Pancreas (tissue), 10 donors: ENCODE measurements at places on chromosomes 5 and 9.

- DNase-seq, result no peak
Measured at GRCh38 chr9:1273859-1274258, 223.7 kb downstream of the DMRT2 start.

- DNase-seq, result no peak
Measured at GRCh38 chr9:117169089-117169621, 245.7 kb downstream of the ASTN2 start.

GRCh38 chr9:1759009-1759408, 256.1 kb upstream of the SMARCA2 start:
- no peak for DNase-seq

- DNase-seq, result no peak
Measured at GRCh38 chr5:157597277-157597676, 21.7 kb upstream of the ADAM19 start.

GRCh38 chr5:135582099-135582781, 3.4 kb upstream of the CXCL14 start:
- DNase-seq, result no peak

DNA sequence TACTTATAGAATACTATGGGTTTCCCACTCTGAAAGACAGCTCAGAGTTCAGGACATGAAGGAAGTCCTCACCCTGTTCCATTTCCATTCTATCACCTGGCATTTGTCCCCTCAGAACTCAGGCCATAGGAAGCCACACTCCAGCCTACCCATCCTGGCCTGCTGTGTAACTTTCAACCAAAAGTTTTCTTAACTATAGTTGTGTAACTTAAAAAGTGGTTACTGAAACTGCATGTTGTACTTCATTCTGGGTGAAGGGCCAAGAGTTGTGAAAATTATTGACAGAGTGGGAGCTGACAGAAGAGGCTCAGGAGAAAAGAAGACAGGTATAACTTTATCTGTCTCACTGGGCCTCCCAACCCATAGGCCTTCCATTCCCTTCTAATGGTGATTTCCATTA, 212.5 kb downstream of the RAB3C start:
- DNase-seq, result no peak

DNA sequence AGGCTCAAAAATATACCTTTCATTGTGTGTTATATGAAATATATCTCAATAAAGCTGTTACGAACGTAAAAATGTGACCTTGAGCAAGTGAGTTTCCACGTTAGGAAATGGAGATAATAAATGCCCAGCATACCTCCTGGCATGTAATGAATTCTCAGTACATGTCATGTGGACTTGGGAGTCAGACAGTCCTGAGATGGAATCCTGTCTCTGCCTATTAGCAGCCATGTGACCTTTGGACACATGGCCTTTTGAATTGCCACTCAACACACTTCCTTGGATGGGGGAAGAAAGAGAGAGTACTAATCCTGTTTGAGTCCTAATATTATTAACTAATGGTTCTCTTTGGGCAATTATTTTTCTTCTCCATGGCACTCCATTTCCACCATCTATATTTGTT, 25.7 kb downstream of the TRIM32 start:
- DNase-seq, result no peak

DNA sequence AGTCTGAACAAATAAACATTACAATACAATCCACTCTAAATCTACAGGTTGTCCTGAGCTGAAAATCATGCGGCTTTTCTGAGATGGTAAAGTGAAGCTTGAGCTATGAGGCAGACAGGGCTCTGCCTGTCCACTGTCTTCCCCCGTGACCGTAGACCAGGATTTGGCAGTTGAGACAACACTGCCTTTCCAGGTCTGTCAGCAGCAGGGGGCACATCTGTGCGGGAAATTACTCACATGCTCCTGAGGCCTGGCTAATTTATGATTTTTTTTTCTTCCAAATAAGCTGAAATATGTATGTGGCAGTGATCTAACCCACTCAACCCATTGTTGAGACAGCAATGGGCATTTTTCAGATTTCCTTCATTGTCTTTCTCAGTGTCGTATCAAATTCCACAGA, 307.9 kb downstream of the FBXL7 start:
- no peak for DNase-seq

GRCh38 chr5:116947691-116948528, 373.3 kb upstream of the SEMA6A start:
- peak; percentile 50 for DNase-seq

- no peak for DNase-seq
Measured at GRCh38 chr5:139418793-139419192, 14.9 kb upstream of the SPATA24 start.

GRCh38 chr9:134564431-134565170, 77.0 kb upstream of the COL5A1 start:
- no peak for DNase-seq

GRCh38 chr5:78746021-78746770, 97.6 kb upstream of the LHFPL2 start:
- DNase-seq, result no peak

DNA sequence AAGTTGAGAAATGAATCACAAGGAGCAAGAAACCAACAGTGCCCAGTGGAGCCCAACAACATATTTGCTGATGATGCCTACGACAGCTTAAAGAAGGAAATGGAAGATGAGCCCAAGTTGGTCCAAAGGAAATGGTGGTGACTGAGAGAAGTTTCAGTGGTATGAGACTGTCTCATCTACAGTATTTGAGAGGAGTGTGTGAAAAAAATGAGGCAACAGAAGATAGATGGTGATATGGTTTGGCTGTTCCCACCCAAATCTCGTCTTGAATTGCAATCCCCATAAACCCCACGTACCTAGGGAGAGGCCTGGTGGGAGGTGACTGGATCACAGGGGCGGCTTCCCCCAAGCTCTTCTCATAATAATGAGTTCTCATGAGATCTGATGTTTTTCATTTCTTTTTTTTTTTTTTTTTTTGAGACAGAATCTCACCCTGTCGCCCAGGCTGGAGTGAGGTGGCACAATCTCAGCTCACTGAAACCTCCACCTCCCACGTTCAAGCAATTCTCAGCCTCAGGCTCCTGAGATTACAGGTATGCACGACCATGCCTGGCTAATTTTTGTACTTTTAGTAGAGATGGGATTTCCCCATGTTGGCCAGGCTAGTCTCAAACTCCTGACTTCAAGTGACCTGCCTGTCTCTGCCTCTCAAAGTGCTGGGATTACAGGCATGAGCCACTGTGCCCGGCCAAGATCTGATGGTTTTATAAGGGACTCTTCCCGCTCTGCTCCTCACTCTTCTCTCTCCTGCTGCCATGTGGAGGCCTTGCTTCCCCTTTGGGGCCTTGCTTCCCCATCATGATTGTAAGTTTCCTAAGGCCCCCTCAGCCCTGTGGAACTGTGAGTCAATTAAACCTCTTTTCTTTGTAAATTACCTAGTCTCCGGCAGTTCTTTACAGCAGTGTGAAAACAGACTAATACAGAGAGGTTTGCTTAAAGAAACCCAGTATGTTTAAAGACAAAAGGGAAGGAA, 30.2 kb downstream of the EFCAB9 start:
- no peak for DNase-seq

- no peak for DNase-seq
Measured at GRCh38 chr9:16262477-16263261, 607.8 kb downstream of the BNC2 start.

DNA sequence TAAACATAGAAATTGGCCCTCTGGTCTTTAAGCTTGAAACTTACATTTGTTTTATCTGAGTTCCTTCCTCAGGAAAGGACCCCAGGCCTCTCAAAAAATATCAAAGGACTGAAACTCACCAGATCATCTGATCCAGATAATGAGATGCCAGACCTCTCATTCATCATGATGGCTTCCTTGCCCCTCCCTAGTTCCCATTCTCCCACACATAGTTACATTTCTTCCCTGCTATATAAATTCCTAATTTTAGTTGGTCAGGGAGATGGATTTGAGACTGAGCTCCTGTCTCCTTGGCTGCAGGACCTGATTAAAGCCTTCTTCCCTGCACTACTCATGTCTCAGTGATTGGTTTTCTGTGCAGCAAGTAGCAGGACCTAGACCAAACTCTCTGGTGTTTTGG, 119.4 kb upstream of the SPIN1 start:
- no peak for DNase-seq
